ENCODE measurements at places on chromosomes 11 and 22.

DNA sequence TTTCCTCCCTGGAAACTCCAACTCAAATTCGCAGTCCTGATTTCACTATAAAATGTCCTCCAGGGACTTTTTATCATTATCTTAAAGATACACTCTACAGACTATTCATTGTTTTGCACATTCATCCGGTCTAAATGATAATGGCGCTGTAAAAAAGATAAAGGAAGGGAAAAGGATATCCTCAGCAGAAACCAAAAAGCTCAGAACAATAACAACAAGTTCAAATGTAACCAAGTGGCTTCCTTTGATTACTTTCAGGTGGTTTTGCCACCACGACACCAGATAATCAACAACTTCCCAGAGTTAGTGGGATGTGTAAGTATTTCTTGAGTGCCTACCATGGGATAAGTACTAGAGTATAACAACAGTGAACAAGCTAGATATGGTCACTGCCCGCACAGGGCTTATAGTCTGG lies 26.3 kb downstream of the PRCP start:
- no peak for DNase-seq

- DNase-seq = no peak
Measured at GRCh38 chr11:34348919-34349318, 8.9 kb downstream of the ABTB2 start.

DNA sequence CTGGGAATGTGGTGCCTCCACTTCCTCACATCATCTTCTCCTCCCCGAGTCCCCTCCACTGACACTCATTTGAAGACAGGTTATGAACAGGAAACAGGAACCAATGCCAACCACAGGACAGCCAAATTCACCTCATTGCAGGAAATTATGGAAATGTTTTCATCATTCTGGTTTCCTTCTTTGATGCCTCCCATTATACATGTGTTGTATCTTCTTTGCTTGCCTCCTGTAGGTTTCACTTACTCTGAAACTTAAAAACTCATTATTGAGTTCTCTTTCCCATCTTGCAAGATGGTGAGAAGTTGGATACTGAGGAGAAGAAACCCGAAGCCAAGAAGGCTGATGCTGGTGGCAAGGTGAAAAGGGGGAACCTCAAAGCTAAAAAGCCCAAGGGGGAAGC lies 108.5 kb downstream of the PHF21B start:
- DNase-seq = no peak

DNA sequence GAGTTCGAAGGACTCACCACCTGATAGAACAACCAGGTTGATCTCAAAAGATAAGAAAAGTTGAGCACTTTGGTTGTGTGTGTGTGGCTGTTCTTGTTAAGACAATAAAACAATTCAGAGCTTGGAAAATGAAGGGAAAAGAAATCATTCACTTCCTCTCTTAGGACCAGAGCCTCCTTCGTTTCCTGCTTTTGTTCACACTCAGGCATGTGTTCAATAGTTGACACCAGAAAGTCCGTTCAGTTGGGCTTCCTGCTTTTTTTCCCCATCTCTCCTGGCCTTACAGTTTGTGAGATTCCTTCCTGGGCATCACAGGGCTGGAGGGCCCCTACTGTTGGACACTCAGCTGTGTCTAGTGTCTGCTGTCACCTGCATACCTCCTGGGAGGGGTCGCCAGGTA lies 48.0 kb downstream of the TSPAN18 start:
- DNase-seq = no peak

DNA sequence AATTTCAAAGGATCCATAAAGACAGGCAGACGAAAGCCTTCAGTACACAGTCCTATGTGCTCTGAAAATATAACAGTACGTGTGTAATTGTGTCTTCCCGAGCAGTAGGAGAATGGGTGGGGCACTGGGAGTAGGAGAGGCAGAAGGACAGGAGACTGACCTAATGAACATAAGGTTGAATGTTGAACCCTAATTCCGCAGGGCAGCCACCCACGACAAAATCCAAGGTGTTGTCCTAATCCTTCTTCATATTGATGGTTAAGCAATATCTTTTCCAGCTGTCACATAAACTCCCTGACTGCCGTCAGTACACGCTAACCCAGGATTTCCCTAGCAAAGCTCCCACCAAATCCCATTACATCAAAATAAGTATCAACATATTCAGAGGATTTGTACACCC lies 34.5 kb downstream of the SPATA19 start:
- no peak for DNase-seq

- no peak for DNase-seq
Measured at GRCh38 chr11:30128269-30128932, 102.4 kb upstream of the FSHB start.

DNA sequence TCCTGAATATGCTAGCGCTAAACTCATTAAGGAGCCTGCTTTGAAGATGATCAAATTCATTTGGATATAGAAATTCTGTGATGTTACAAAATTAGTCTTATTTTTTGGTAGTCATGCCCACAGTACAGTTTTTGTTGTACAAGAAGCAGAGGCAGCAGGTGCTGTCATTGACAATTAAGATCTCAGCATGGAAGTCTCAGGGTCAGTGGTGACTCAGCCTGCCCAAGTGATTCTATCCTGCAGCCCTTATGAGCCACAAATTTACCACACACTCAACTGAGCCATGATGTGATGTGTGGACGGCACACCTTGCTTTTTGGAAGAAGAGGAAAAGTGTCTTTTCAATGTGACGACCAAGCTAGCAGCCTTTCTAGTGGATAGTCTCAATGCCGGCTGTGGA lies 153.6 kb upstream of the SORL1-AS1 start:
- no peak for DNase-seq

DNA sequence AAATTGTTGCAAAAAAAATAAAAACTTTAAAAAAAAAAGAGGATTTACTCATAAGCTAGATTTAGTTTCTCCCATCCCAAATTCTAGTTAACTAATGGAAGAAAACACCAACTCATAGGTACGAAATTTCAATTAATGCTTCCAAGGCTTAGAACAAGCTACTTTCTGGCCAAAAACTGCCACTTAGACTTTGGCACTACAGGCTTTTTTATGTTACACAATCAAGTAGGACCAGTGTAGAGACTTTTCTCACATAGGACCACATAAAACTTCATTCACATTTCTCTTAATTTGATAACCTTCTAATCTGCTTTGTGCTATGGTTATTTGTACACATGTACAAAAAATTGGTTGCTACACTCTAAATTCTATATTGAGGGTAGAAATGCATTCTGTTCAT lies 3.1 kb downstream of the ST13 start:
- no peak for DNase-seq

- DNase-seq = no peak
Measured at GRCh38 chr11:122882189-122882856, at the start of gene JHY. Gene JHY, plus strand, starts transcription at chr11:122882759. Its CDS starts 3,091 bp downstream, at chr11:122885850.

- DNase-seq = no peak
Measured at GRCh38 chr22:35606916-35607315, 10.2 kb downstream of the MB start.

DNA sequence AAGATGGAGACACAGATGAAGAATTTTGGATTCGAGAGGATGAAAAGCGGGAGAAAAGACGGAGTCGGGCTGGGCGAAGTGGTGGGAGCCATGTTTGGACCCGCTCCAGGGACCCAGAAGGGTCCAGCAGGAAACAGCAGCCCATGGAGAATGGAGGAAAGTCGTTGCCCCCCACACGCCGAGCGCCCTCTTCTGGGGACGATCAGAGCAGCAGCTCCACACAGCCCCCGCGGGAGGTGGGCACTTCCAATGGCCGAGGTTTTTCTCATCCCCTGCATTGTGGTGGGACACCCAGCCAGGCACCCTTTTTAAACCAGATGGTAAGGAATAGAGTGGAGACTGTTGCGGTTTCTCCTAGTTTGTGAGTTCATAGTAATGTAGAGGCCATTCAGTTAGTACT lies 22.8 kb upstream of the SLC25A18 start:
- no peak for DNase-seq

DNA sequence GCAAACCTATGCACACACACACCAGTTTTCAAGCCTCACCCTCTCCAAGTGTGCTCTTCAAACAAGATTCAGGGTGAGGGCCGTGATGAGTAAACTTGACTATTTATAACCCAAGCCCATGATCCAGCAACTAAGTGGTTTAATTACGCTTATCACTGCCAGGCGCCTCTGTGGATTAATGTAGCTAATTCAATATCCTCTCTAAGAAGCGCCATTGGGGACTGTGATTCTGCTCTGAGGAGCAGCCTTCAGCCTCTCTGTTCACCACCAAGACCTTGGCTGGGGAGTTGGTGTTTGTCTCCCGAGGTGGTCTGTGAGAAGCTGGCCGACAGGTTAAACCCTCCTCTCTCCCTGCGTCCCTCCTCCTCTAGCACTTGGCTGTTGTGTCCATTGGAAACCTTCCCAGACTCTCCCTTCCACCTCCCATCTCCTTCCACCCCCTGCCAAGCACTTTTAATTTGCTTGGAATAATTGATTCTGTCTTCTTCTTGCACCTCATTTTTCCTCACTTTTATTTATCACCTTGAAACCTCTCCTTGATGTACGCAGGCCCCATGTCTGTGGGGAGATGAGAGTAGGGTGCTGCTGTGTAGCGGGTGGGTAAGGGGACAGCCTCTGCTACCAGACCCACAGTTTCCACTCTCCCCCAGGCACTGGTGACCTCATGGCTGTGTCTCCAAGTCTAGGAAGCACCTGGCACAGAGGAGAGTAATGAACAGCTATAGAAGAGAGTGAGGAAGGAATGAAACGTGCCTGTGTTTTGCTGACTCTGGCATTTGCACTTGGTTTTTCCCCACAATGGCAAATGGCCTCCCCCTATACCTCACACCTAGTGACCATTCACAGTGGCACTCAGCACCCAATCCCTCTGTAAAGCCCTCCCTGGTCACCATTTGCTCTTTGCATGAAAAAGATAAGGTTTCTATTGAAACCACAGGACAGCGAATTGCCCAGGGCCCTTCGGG lies 236.6 kb downstream of the GRIK4 start:
- no peak for DNase-seq

DNA sequence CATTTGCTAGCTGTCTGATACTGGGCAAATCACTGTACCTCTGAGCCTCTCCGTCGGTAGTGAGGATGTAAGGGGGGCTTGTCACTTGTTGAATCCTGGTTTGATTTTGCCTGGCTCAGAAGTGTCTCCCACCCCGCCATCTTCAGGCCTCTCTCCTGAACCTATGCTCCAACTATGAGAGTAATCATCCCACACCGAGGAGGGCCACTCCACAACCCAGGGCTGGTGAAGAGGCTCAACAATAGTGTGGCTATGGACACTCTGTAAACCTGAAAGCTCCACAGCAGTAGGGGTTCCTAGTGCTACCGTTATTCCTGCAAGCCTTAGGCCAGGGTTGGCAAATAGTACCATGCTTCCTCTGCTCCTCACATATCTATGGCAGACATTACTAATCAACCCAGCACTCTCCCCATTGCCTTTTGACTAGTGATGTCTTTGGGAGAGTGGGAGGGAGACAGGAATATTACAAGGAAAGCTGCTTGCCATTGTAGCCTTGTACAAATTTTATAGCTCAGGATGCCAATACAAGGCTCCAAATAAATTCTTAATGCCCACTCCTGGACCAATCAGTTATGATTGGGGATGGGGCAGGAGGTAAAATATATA lies 134.0 kb upstream of the TEAD1 start:
- DNase-seq = no peak

DNA sequence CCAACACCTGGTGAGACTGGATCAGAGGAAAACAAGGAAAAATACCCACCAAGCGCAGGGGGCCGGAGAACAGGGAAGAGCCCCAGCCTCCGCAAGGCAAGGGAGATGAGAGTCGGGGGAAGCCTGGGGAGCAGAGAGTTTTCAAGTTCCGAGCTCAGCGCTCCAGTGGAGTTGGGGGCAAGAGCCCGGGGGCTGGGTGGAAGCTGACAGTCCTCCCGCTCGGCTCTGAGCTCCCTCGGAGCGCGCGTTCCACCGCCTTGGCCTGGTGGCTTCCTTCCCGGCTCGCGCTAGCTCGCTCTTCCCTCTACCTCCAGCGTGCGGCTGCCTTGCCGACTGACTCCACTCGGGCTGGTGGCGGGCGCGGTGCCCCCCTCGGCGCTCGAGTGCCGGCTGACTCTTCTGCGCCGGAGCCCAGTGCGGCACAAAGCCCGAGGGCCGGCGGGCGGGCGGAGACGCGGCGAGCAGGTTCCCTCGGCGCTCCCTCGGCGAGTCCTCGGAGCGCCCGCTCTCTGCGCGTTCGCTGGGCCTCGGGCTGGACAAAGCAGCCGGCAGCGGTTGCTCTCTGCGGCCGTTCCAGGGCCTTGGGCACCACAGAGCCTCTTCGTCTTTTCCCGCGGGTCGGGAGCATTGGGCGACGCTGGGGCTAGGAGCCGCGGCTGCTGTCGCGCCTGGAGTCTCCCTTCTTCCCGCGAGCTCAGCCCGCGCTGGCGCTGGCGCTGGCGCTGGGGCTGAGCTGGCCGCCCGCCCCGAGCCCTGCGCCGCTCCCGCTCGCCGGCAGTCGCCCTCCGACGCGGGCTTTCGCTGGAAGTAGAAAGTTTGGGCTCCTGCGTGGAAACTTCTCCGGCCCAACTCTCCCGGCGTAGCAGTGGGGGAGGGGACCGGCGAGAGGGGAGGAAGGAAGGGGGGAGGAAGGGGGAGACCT lies 1.0 kb downstream of the PAX6 start:
- no peak for DNase-seq

Data from stimulated activated CD8-positive, alpha-beta memory T cell treated with anti-CD3 and anti-CD28 coated beads, Interleukin-4, amount 100 ng/mL, for 1 hour (primary cell).